Activated CD8-positive, alpha-beta T cell treated with anti-CD3 and anti-CD28 coated beads for 36 hours (primary cell): ENCODE measurements at places on chromosomes 7 and 10. TPM values are rescaled to one million over a fixed set of nuclear protein-coding genes. Genes with fewer than 3 reads are reported as not detected.

CYP17A1 gene
- not detected for total RNA-seq

DNA sequence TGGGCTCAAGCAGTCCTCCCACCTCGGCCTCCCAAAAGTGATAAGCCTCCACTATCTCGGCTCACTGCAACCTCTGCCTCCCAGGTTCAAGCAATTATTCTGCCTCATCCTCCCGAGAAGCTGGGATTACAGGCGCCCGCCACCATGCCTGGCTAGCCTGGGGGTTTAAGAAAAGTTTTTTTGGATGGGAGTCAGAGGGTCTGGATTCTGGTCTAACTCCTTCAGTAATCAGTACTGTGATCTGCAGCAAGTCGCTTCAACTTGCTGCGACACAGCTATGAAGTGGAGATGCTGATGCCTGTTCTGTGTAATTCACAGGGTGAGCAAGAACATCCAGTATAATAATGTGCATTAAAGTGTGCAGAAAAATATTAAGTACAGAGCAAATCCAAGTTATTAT lies 88.4 kb upstream of the AGBL3 start:
- no peak overlapping the region for H3K27ac ChIP-seq
- no peaks in the 10 kb centered on the region for H3K4me1 ChIP-seq
- no peak for DNase-seq
- no peak overlapping the region for H3K4me3 ChIP-seq
- H3K27me3 ChIP-seq, result peaks cover 4% of the 10 kb centered on the region

GRCh38 chr7:28865601-28866144 lies 92.5 kb downstream of the TRIL start:
- H3K4me1 ChIP-seq, result no peaks in the 10 kb centered on the region
- H3K4me3 ChIP-seq, result no peak overlapping the region
- no peaks in the 10 kb centered on the region for H3K36me3 ChIP-seq
- H3K27ac ChIP-seq, result no peak overlapping the region

STOX1 gene
- 0.22 TPM for total RNA-seq

DNA sequence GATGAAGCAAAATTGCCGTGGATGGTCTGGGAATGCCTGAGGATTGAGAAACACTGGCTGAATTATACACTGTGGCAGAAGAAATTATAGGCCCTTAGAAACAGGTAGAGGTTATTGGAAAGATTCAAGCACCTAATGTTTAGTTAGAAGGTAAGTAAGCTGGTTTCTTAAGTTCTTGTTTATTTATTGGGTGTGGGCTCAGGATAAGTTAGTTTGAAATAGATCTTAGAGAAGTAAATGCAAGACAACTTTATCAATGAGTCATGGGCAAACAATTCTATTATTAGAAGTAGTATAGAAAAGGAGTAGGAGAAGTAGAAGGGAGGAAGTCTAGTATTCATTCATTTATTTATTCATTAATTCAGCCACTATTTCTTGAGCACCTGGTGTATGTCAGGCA lies 96.5 kb downstream of the KAT6B start:
- H3K36me3 ChIP-seq, result peaks cover 9% of the 10 kb centered on the region
- H3K4me3 ChIP-seq, result no peak overlapping the region
- no peak for DNase-seq
- H3K4me1 ChIP-seq, result peaks cover 49% of the 10 kb centered on the region
- H3K27ac ChIP-seq, result no peak overlapping the region
- no peaks in the 10 kb centered on the region for H3K27me3 ChIP-seq

ELMO1 gene
- total RNA-seq, result 75.3 TPM

DNA sequence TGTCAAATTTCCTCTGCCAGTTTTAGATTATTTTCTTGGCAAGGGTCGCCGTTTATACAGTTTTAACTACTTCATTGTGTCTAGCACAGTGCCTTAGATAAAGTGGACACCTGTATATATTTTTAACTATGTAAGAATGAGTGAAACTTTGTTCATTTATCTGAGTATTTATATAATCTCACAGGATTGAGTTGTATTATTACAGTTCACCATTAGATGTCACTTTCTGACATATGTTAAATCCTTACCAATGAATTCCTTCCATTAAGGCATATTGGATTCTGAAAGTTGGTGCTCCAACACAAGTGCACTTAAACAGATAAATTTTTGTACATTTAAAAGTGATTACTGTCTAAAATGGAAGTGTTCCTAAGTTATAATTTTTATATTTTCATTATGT lies 43.0 kb downstream of the ZMYND11 start:
- peaks cover 15% of the 10 kb centered on the region for H3K36me3 ChIP-seq
- no peak overlapping the region for H3K27ac ChIP-seq
- H3K4me3 ChIP-seq, result no peak overlapping the region
- no peak for DNase-seq
- H3K4me1 ChIP-seq, result peaks cover 20% of the 10 kb centered on the region
